ENCODE measurements at places on chromosomes 16 and 17.
A peak's percentile ranks its signal among the peaks of the same experiment; 100 is the strongest.

GRCh38 chr17:81252987-81253329 is 13.8 kb downstream of the NDUFAF8 start:
- DNase-seq, result no peak

GRCh38 chr17:50676065-50676975 is 31.4 kb downstream of the ANKRD40 start:
- DNase-seq, result no peak

- DNase-seq, result no peak
Measured at GRCh38 chr17:35315971-35316370, 57.5 kb downstream of the SLFN11 start.

- DNase-seq, result no peak
Measured at GRCh38 chr16:27425961-27426360, 24.0 kb downstream of the IL21R start.

DNA sequence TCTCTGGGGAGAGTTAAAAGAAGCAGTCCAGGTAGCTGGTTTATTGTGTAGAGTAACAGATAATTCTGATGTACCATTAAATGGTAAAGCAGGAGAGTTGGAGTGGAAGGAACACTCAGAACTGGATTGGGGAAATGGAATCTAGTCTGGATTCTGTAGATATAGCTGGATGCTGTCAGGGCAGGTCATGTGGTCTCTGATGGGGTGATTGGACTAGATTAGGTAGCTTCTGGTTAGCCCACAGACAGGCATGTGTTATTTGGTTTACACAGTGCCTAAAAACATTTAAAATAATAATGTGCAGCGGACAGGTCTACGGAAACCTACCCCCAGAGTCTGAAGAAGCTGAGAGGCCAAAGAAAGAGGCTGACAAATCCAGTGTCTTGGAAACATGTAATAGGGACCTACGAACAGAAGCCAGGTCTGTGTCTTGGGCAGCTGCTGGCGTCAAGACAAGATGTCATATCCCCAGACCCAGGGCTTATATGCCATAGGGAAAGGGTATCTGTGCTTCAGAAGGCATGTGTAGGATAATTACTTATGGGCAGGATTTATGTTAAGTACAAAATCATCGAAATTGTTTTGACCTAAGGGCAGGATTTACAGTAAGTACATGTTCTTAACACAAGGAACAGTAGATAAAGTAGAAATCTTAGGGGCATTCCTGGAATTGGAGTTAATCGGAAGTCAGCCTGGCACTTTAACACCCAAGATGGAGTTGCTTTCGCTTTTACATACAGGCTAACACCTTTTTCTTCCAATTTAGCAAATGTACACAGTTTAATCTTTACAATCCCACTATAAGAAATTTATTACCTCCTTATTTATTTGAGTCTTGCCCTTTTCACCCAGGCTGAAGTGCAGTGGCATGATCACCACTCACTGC is 12.4 kb downstream of the LUC7L3 start:
- DNase-seq, result no peak

DNA sequence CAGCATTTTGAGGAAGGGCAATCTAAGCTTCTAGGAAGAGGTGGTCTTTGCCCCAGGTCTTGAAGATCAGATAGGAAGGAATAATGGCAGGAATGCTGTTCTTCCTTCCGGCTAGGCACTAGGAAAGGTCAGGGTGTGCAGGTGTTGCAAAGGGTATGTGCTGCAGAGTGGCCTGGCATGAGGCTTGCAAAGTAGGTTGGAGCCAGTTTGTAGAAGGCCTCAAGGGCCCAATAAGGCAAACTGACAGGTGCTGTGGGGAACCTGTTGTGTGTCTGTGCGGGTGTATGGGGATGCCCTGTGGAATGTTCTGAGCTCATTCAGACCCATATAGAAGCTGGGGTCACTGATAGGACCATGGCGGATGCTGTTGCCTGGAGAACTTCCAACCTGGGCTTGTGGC is 12.7 kb downstream of the MSI2 start:
- no peak for DNase-seq

DNA sequence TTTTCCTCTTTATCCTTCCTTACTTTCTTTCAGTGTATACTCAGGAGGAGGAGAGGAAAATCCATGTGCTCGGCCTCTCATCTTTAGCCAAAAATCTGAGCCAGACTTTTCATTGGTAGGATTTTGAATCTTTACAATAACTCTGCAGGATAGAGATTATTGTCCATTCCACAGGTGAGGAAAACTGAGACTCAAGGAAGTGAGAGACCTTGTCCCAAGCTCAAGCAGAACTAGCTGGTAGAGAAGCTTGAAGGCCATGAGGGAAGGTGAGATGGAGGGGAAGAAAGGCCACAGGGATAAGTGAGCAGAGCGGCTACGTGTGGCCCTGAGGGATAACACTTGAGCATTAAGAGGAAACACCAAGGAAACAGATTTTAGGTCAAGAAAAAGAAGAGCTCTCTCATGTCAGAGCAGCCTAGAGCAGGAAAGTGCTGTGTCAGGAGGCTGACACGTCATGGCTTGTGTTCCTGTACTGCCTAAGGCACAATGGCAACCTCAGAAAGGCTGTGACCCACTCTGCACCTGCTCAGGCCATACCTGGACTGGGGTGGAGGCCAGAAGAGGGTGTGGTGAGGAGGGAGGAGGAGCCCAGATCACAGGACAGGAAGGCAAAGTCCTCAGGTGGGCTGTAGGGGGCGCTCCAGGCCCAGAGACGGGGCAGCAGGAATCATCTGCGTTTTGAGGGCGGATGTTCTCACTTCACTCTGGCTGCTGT is 11.9 kb downstream of the MT4 start:
- peak; percentile 12 for DNase-seq

- DNase-seq, result no peak
Measured at GRCh38 chr17:71208111-71208704, 912.6 kb upstream of the SOX9 start.

- no peak for DNase-seq
Measured at GRCh38 chr16:56776562-56776961, 46.6 kb downstream of the NUP93 start.

Measured in NCI-H187 treated with DMSO at 0.1 percent for 48 hours (cell line).